ENCODE measurements at places on chromosomes 2 and 18. TPM values are rescaled to one million over a fixed set of nuclear protein-coding genes. Genes with fewer than 3 reads are reported as not detected.

- no peaks in the 10 kb centered on the region for H3K27me3 ChIP-seq
- DNase-seq = no peak
- H3K36me3 ChIP-seq = no peaks in the 10 kb centered on the region
- no peak overlapping the region for H3K4me3 ChIP-seq
- no peak overlapping the region for H3K27ac ChIP-seq
These were observed 52.4 kb downstream of the CFAP221 start for GRCh38 chr2:119596638-119597037.

GRCh38 chr2:110743600-110743999 is 11.2 kb downstream of the ACOXL start:
- no peak for DNase-seq
- H3K36me3 ChIP-seq = peaks cover 16% of the 10 kb centered on the region
- no peaks in the 10 kb centered on the region for H3K27me3 ChIP-seq
- H3K4me3 ChIP-seq = no peak overlapping the region
- peaks cover 32% of the 10 kb centered on the region for H3K4me1 ChIP-seq

- no peaks in the 10 kb centered on the region for H3K27me3 ChIP-seq
- H3K27ac ChIP-seq = no peak overlapping the region
- H3K36me3 ChIP-seq = peaks cover 2% of the 10 kb centered on the region
- H3K4me3 ChIP-seq = no peak overlapping the region
These were observed 147.9 kb downstream of the MYT1L start for GRCh38 chr2:2183176-2183575.

DNA sequence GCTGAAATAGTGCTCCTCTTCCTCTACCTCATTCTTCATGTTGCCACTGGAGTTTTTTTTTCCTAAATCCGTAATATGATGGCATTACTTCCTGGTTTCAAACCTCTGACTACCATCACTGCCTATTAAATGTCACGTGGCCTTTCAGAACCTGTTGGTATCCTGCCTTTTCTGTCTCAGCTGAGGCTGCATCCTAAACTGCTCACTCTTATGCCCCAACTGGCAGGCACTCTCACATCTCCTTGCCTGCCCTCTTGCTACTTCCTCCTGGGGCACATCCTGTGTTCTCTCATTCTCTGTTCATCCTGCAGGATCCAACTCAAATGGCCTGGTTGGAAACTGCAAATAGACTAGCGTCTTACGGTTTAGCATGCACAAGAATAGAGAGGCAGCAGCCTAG is 468.1 kb upstream of the FANCL start:
- H3K27me3 ChIP-seq = no peaks in the 10 kb centered on the region
- peaks cover 4% of the 10 kb centered on the region for H3K4me1 ChIP-seq
- no peak for DNase-seq
- no peaks in the 10 kb centered on the region for H3K36me3 ChIP-seq
- no peak overlapping the region for H3K4me3 ChIP-seq

DNA sequence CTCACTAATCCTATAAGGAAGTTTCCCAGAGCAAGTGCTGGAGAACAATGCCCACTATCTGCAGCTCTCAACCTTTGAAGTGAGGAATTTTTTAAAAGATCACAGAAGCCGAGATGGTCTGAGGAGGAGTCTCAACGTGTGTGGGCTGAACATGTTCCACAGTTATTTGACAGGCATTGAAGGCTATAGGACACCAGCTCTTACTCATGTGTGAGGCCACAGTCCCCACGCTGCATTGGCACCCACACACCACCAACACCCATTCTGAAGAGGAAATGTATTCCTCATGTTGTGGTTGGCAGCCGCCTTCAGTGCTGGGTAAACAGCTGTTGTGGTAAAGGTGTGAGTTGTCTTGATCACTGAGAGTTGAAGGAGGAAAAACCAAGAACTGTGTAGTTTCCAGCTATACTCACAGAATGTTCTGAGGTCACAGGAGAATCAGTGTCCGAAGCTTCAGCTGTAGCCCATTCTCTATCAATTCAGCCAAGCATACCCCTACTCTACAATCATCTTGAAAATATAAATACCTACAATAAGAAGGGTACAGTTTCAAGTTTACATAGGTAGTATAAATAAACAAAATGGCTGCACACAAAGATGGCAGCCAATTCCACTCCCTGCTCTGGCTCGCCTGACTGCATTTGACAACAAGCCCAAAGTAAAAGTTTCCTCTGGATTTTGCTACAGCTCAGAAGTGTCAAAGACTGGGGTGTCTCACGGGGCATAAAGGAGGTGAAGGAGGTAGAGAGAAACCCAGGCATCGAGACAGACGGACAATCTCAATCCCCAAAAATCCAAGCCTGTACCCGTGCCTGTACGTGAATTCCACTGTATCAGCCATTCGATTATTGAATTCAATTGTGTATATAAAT is 12.1 kb downstream of the CD226 start:
- H3K4me1 ChIP-seq = no peaks in the 10 kb centered on the region
- H3K27me3 ChIP-seq = no peaks in the 10 kb centered on the region
- H3K27ac ChIP-seq = no peak overlapping the region

GRCh38 chr18:7817575-7818230 is 250.6 kb downstream of the PTPRM start:
- peaks cover 17% of the 10 kb centered on the region for H3K36me3 ChIP-seq
- no peak for DNase-seq
- no peaks in the 10 kb centered on the region for H3K4me1 ChIP-seq
- H3K27ac ChIP-seq = no peak overlapping the region

- H3K36me3 ChIP-seq = no peaks in the 10 kb centered on the region
- no peaks in the 10 kb centered on the region for H3K27me3 ChIP-seq
- H3K4me1 ChIP-seq = no peaks in the 10 kb centered on the region
These were observed 68.1 kb downstream of the SDC1 start for GRCh38 chr2:20156836-20157192.

GRCh38 chr2:201992960-201993359 is 40.7 kb upstream of the FZD7 start:
- H3K36me3 ChIP-seq = no peaks in the 10 kb centered on the region
- DNase-seq = no peak
- peaks cover 13% of the 10 kb centered on the region for H3K4me1 ChIP-seq
- H3K27ac ChIP-seq = no peak overlapping the region
- H3K4me3 ChIP-seq = no peak overlapping the region
- no peaks in the 10 kb centered on the region for H3K27me3 ChIP-seq

- 0 out of 3 replicates have a peak overlapping the region, but pooled peaks have one; percentile 13 for H3K4me3 ChIP-seq
- H3K4me1 ChIP-seq = peaks cover 4% of the 10 kb centered on the region
- no peaks in the 10 kb centered on the region for H3K27me3 ChIP-seq
These were observed 107.6 kb downstream of the DOCK10 start for GRCh38 chr2:224934526-224935188.

GRCh38 chr2:181484851-181485637 is 27.9 kb downstream of the ITGA4 start:
- H3K4me1 ChIP-seq = no peaks in the 10 kb centered on the region
- no peak overlapping the region for H3K4me3 ChIP-seq
- H3K27me3 ChIP-seq = no peaks in the 10 kb centered on the region
- no peak overlapping the region for H3K27ac ChIP-seq
- H3K36me3 ChIP-seq = no peaks in the 10 kb centered on the region

DNA sequence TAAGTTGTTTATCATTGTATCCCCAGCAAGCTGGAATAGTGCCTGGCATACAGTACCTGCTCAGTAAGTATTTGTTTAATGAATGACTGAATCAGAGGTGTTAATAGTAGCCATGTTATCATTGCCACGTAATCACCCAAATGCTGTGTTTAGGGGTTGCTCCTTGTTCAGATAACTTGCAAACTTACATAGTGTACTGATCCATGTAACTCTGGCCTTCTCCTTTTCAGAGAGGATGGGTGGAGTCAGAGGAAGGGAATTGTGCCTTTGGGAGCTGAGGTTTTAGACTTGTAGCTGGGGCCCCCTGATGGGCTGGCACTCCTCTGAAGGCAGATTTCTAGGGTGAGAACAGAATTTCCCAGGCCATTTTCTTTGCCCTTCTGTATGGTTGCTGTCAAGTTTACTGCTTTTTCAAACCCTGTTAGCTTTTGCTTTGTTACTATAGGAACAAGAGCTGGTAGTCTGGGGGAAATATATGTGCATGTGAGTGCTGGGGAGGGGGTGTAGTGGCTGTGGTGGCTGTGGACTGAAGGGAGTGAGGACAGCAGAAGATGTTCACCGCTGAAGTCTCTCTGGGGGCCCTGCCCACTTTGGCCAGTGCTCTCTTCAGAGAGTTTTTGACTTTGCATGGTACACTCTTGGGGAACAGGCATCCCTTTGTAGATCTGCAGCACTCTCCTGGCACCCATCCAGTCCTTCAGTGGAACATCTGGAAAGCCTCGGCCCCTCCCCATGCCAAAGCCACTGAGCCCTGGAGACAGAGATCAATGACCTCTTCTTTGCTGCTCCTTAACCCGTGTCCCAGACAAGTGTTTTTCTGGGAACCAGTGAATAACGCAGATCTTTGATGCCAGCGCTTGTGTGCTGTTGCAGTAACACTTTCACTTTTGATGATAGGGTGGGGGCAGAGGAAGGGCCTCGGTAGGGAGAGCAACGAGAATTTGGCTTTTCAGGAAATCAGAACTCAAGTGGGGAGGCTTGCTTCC is 209.0 kb downstream of the PRKCE start:
- no peaks in the 10 kb centered on the region for H3K27me3 ChIP-seq
- no peak for DNase-seq
- H3K27ac ChIP-seq = no peak overlapping the region

The LRRC30 gene
- total RNA-seq = not detected

The KIAA2012 gene
- not detected for total RNA-seq

DNA sequence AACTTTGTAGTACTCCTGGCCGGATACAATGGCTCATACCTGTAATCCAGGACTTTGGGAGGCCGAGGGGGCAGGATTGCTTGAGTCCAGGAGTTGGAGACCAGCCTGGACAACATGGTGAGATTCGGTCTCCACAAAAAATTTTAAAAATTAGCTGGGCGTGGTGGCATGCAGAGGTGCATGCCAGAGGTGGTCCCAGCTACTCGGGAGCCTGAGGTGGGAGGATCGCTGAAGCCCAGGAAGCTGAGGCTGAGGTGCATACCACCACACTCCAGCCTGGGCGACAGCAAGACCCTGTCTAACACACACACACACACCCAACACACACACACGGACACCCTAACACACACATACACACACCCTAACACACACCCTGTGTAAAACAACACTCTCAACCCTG is 55.6 kb downstream of the HDAC4 start:
- H3K36me3 ChIP-seq = peaks cover 20% of the 10 kb centered on the region
- H3K4me3 ChIP-seq = no peak overlapping the region
- H3K27me3 ChIP-seq = no peaks in the 10 kb centered on the region
- H3K4me1 ChIP-seq = no peaks in the 10 kb centered on the region
- no peak overlapping the region for H3K27ac ChIP-seq

GRCh38 chr2:59034837-59035236 is 793.7 kb upstream of the FANCL start:
- H3K27ac ChIP-seq = no peak overlapping the region
- no peaks in the 10 kb centered on the region for H3K36me3 ChIP-seq
- no peaks in the 10 kb centered on the region for H3K27me3 ChIP-seq
- no peak for DNase-seq
- H3K4me1 ChIP-seq = no peaks in the 10 kb centered on the region

GRCh38 chr2:151198645-151199044 is 63.0 kb downstream of the RBM43 start:
- no peak overlapping the region for H3K4me3 ChIP-seq
- peaks cover 8% of the 10 kb centered on the region for H3K36me3 ChIP-seq
- no peaks in the 10 kb centered on the region for H3K4me1 ChIP-seq
- no peaks in the 10 kb centered on the region for H3K27me3 ChIP-seq
- DNase-seq = no peak
- H3K27ac ChIP-seq = no peak overlapping the region

DNA sequence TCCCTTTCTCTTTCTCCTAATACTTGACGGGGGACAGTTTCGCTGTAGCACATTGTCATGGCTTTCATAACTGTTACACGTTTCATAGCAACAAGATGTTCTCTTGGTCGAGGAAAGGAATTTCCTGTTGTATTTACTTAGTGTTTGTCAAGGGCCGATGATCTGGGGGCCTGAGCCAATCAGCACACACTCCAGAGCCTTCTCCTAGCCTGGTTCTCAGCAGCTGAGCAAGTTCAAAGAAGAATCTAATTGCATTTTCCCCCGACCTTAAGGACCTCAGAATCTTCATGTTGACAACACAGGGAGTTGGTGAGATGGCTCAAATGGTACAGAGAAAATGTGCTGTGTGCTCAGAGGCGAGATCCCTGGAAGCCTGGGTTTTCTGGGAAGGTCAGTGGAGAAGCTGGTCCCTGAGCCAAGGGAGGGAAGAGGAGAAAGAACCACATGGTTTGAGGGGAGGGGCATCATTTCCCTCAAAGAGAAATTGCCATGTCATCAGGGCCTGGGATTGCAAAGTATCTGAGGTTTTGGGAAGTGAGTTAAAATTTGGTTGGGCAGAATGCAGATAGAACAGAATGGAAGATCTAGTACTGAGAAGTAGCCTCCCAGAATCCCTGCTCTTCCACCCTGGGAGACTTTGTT is 76.9 kb upstream of the AGAP1 start:
- H3K4me1 ChIP-seq = no peaks in the 10 kb centered on the region
- no peak for DNase-seq
- no peak overlapping the region for H3K4me3 ChIP-seq

DNA sequence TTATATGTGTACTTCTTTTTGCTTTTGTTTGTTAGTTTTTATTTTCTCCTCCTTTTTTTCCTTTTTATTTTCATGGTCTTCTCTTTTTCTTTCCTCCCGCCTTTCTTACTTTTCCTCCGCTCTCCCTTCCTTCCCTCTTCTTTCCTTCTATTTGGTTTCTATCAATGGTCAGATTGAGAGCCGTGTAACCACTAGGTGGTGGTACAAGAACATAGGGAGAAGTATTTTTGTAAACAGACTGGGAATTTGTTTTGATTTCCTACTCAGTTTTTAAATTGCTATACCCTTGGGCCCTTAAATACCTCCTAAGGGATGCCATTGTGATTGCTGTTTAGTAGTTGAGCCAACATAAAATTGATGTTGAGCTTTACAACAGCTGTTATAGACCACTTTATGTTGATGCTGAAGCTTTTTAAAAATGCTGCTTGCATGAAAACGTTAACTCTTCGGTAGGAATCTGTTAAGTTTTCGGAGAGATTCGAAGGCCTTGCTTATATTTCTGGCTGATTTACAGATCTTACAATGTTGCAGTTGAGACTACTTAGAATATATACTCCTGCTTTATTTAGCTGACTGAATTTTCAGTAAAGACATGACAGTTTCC is 124.2 kb downstream of the UBE2E3 start:
- DNase-seq = no peak
- peaks cover 5% of the 10 kb centered on the region for H3K4me1 ChIP-seq
- H3K36me3 ChIP-seq = no peaks in the 10 kb centered on the region
- H3K4me3 ChIP-seq = no peak overlapping the region
- no peaks in the 10 kb centered on the region for H3K27me3 ChIP-seq
- no peak overlapping the region for H3K27ac ChIP-seq

GRCh38 chr2:10579876-10580514 is 109.8 kb downstream of the NOL10 start:
- no peaks in the 10 kb centered on the region for H3K4me1 ChIP-seq
- H3K36me3 ChIP-seq = peaks cover 48% of the 10 kb centered on the region
- peak; percentile 48 for DNase-seq
- H3K27me3 ChIP-seq = no peaks in the 10 kb centered on the region
- no peak overlapping the region for H3K27ac ChIP-seq

GRCh38 chr2:11675423-11676112 is 5.6 kb upstream of the NTSR2 start:
- H3K27me3 ChIP-seq = no peaks in the 10 kb centered on the region
- H3K4me1 ChIP-seq = peaks cover 4% of the 10 kb centered on the region
- no peak overlapping the region for H3K4me3 ChIP-seq
- no peak for DNase-seq
- H3K27ac ChIP-seq = no peak overlapping the region
- no peaks in the 10 kb centered on the region for H3K36me3 ChIP-seq

The TAF4B gene
- total RNA-seq = 20.4 TPM

The POTEI gene
- 1.2 TPM for total RNA-seq
